ENCODE measurements at places on chromosomes 5 and 9.

- no peak for DNase-seq
Observed at GRCh38 chr9:82457891-82458290, 469.3 kb downstream of the SPATA31D1 start.

DNA sequence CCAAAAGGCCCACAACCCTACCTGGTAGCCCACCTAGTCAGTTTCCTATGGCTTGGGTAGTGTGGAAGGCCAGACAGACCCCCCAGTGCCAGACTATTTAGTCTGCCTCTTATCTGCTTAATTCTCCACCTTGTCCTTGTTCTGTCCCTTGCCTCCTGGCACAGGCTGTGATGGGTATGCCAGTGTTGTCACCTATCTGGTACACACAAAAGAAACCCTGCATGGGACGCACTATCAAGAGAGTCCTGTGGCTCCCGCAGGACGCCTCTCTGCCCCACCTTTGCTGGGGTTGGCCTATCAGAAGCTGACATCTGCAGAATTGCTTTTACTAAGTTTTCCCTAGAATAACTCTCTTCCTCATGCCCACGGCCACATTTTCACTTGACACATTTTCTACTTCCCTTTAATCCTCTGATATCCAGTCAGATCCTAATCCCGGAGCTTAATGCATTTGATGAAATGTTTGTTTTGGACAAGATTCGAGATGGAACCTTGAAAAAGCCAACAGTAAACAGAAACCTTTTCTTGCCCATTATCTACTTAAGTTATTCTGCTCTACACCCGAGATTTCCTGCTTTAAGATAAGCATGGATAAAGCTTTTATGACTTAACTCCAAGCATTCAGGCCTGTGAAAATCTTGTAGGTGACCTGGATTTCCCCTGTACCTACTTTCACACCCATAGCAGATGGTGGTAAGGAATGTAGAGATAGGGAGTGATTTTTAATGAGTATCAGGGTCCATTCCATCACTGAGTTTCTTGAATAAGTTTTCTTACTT, 468.5 kb downstream of the ZNF608 start:
- DNase-seq: no peak

GRCh38 chr5:173474881-173475287, 141.6 kb downstream of the BOD1 start:
- no peak for DNase-seq

DNA sequence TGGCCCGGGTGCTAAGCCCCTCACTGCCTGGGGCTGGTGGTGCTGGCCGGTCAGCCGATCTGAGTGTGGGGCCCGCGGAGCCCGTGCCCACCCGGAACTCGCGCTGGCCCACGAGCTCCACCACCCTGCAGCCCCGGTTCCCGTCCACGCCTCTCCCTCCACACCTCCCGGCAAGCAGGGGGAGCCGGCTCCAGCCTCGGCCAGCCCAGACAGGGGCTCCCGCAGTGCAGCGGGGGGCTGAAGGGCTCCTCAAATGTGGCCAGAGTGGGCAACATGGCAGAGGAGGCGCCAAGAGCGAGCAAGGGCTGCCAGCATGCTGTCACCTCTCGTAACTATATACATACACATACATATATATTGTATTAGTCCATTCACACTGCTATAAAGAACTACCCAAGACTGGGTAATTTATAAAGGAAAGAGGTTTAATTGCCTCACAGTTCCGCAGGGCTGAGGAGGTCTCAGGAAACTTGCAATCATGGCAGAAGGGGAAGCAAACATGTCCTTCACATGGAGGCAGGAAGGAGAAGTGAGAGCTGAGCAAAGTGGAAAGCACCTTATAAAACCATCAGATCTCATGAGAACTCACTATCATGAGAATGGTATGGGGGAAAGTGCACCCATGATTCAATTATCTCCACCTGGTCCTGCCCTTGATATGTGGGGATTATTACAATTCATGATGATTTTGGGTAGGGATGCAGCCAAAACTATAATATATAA, 56.8 kb downstream of the LIX1 start:
- no peak for DNase-seq

DNA sequence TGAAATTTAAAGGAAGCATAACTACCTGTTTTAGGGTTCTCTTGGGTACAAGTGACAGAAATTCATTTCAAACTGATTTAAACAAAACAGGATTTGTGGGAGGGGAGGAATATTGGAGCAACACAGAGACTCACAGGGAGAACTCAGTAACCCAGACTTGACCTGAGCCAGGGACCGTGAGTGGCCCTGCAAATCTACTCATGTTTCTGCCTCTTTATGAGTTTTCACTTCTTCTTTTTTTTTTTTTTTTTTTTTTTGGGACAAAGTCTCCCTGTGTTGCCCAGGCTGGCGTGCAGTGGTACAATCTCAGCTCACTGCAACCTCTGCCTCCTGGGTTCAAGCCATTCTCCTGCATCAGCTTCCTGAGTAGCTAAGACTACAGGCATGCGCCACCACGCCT, 405.6 kb upstream of the ZNF608 start:
- no peak for DNase-seq

GRCh38 chr5:165370794-165371193, 1865.4 kb downstream of the MAT2B start:
- no peak for DNase-seq

DNA sequence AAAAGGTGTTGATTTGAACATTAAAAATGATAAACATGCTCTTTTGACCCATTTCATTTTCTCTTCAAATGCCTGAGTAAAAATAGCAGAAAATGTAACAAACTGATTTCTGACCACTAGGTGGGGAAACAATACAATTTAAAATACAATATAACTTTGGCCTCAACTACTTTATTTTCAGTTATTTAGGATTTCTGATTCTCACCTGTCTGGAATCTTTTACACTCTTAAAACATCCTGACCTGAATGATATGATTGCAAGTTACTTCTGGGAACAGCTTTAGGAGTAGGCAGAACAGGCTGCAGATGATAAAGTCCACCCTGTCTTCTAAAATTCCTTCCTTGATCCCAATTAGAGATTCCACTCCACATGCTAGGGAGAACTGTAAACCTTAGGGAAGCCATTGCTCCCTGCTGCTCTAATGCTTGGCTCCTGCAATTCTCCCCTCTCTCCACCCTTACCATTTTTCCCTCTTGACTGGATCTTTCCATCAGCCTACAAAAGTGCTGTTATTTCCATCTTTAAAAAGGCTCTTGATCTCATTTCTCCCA, 70.3 kb downstream of the FYB1 start:
- DNase-seq: no peak

DNA sequence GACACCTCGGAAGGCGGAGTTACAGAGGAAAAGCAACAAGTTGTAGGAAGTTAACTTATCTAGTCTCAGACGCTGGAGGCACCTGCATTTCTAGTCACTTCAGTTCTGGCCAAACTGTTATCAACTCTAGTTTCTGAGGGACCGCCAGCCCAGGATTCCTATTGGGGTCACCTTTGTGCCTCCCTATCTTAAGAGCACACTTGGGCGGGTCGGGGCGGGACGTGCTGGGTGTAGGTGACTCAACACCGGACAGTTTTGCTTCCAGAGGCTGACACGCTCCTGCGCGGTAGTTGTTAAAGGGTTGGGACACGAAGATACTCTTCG, 679 bp upstream of the KDM4C start:
- peak; percentile 79 for DNase-seq

GRCh38 chr9:16206518-16206917, 653.7 kb downstream of the CCDC171 start:
- no peak for DNase-seq

DNA sequence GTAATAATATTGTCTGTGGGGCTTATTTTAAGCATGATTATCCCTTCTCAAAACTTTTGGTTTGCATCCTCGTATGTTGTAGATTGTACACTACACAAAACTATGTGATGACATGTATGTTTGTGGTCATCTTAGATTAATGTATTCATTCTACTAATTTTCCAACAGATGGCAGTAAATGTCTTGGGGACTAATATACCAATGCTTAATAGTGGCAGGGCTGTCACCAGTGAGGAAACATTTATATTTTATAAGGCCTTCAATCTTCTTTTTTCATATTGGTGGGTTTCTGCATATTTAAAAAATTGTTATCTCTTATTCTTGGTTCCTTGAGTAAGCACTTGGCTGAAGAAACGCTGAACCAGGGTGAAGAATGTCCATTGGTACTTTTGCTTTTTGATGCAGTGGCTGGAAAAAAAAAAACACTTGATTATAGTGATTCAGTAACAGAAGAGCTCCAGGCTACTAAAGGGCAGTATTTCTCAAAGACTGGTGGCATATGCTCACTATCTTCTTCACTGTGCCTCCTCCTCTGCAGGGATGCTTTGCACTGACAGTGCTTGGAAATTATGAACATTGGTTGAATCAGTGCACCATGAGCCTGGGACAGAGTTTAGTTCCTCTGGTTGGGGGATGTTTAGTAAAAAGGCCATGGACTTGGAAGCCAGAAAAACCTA, 530.3 kb downstream of the RASEF start:
- no peak for DNase-seq

DNA sequence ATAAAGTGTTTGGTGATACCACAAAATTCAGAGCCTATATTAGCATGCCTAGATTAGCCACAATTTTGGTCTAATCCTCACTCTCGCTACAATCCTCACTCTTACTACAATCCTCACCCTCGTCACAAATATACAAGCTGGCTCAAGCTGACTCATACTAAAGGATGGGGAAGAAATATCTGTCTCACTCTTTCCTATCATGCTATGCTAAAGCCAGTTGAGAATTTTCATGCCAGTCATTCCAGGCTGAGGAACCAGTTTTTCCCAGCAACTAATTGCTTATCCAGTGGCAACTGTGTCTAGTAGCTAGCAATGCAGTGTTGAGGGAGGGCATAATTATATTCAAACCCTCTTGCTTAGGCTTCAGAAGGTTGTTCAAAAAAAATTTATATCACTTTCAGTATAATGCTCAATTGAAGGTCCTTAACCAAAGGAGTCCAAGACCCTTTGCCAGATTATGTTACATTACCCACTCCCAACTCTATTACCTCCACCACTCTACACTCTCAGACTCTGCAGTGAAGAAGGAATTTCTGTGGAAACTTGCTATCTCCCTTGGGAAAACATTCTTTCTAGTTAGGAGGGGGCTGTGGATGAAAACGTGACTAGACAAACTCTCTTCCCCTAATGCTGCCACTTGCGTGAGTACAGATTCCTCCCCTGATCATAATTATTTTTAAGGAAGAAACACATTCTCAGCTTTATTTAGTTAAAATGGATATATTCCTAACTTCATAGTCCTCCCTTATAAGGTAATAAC, 810.3 kb upstream of the ACO1 start:
- no peak for DNase-seq

- DNase-seq: no peak
Observed at GRCh38 chr5:72130351-72130761, 23.1 kb downstream of the MAP1B start.

DNA sequence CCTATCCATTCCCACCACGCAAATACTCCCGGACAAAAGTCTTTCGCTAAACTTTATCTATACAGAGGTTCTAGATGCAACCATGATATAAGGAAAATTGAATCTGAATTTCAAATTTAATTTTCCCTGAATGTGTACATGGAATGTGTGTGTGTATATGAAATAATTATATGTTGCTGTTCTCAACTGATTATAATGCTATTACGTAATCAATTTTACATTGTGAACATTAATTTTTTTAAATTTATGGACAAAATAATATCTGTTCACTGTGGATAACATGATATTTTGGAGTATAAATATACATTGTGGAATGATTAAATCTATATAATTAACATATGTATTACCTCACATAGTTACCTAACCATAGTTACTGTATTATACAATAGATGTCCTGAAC, 1250.6 kb downstream of the EFNA5 start:
- DNase-seq: no peak

DNA sequence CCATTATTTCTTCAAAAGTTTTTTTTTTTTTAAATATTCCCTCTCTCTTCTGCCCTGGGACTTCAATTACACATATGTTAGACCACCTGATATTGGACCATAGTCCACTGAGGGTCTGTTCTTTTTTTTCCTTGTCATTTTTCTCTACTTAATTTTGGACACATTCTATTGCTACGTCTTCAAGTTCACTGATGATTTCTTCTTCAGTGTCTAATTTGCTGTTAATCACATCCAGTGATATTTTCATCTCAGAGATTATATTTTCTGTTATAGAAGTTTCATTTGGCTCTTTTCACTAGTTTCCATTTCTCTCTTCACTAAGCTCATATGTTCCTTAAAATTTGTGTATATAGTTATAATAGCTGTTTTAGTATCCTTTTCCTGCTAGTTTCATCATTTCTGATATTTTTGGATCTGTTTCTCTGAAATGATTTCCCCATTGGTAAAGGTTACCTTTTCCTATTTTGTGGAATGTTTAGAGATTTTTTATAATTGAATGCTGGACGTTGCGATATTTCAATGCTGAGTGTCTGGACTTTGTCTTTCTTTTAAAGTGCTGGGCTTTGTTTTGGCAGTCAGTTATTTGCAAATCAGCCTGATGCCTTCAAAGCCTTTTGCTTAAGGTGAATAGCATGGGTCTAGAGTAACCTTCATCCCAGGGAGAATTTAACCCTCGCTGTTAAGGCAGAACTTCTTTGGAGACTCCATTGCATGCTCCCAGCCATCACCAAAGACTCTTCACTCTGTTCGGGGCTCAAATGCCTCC, 111.8 kb downstream of the TTLL11 start:
- no peak for DNase-seq

- DNase-seq: peak; percentile 7
Observed at GRCh38 chr5:1011226-1011631, 2.6 kb downstream of the NKD2 start.

GRCh38 chr9:70594386-70594944, 180.0 kb upstream of the KLF9 start:
- no peak for DNase-seq

DNA sequence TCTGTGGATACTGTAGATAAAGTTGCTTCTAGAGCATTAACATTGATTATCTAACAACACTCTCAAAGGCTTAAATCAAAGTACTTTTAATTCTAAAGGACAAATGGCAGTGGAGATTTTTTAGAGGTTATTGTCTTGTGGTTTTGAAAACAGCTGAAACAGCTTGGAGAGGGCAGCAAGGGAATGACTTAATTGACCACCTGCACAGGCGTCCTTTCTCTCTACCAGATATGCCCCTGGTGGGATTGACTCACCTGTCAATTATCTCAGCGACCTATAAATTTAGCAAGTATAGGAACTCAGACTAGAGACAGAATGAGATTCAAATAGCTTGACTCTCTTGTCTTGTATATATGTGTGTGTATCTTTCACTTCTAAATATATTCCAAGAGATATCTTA, 13.5 kb downstream of the ARL14EPL start:
- no peak for DNase-seq

- DNase-seq: no peak
Observed at GRCh38 chr9:68951879-68952659, 61.8 kb downstream of the PRKACG start.

DNA sequence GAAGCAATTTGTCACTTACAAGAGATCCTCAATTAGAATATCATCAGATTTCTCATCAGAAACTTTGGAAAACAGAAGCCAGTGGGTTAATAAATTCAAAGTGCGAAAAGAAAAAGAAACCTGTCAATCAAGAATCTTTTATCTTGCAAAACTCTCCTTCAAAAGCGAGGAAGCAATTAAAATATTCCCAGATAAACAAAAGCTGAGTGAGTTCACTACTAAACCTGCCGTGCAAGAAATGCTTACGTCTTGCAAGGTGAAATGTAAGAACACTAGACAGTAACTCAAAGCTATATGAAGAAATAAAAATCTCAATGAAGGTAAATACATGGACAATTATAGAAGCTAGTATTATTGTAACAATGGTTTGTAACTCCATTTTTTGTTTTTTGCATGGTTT, 62.8 kb upstream of the IL33 start:
- DNase-seq: no peak
